ENCODE measurements at places on chromosomes 3 and 15.

DNA sequence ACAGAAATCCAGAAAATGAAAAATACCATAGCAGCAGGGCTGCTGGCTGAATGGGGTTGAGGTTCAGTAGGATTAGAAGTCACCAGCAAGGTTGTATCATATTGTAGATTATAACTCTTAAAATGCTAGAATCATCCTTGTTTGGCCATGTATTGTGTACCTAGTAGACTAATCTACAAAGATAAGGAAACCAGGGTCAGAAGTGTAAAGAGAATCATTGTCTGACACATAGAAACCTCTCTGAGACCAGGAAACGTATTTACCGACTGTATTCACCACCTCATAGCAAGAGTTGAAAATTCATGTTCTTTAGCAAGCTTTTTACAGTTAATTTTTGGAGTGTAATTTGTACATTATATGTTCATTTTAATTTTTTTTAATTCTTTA lies 168.8 kb downstream of the ECT2 start:
- no peak for DNase-seq

DNA sequence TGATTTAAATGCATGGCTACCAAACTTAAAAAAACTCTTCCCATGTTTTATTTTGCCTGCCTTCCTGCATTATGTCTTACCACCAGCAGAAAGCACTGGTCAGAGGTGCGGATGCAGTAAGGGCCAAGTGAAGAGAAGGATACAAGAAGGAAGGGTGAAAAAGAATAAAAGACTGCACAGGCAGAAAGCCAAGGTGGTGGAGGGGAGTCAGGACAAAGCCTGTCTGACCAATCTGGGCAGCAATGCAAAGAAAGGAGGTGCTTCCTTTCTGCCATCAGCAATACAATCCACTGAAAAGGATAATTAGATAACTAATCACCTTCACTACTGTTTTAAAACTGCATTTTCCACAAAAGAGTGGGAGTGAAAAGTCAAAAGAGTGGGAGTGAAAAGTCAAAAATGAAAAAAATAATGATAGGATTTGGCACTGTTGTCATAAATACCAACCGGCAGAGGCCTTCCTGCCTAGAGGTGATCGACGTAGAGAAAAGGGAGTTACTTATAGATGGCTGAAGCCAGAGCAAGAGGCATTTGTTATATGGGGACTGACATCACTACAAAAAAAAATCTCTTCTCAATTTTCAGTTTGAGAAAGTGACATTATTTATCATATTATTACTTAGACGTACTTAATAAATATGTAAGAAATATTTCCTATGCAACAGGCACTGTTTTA lies 385.3 kb downstream of the TBC1D5 start:
- no peak for DNase-seq

DNA sequence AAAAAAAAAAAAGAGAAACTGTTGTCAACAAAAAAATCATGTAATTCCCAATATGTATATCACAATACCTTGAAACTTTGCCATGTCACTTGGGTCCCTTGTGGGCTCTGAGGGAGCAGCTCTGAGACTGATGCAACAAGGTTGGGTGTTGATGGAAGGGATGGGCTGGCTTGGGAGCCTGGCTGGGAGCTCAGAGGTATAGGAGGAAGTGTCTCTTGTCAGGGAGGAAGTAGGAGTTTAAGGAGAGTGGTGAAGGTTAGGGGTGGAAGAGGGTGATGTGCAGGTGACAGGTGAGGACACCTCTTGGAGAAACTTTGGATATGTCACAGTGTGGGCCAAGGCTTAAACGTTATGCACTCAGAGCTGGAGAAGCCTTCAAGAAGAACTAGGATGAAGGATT lies 2.0 kb upstream of the TM6SF1 start:
- DNase-seq: no peak

- peak; percentile 70 for DNase-seq
Measured at GRCh38 chr3:14424711-14425580, 22.5 kb downstream of the SLC6A6 start.

DNA sequence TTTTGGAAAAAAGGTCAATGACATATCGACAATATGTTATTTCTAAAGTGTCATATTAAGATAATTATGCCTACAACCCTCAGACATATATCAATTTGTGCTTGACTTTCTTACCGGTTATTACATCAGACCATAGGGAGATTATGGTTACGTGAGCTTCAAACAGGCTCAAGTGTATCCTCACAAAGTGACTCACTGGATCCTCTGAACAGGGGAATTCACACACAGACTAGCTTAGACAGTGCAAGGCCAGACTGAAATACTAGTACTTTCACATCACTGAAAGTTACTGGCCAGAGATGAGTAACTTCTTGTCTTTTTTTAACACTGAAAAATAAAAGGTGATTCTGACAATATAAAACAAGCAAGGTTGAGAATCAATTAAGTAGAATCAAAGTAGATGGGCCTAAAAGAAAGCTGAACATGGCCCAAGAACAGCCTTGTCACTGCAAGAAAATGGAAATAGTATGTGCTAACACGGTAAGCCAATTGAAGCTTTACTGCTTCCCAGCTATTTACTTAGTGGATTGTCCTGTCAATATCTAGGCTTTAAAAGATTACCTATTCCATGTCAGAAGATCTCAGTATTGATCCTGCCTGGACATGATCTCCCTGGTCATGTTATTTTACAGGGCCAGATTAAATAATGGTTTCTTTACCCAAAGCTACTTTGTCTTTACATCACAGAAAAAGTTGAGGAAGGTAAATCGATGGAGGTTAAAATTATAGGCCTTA lies 848.6 kb downstream of the ROBO1 start:
- DNase-seq: no peak

GRCh38 chr3:11509173-11510000 lies 134.3 kb downstream of the VGLL4 start:
- DNase-seq: peak; percentile 21

DNA sequence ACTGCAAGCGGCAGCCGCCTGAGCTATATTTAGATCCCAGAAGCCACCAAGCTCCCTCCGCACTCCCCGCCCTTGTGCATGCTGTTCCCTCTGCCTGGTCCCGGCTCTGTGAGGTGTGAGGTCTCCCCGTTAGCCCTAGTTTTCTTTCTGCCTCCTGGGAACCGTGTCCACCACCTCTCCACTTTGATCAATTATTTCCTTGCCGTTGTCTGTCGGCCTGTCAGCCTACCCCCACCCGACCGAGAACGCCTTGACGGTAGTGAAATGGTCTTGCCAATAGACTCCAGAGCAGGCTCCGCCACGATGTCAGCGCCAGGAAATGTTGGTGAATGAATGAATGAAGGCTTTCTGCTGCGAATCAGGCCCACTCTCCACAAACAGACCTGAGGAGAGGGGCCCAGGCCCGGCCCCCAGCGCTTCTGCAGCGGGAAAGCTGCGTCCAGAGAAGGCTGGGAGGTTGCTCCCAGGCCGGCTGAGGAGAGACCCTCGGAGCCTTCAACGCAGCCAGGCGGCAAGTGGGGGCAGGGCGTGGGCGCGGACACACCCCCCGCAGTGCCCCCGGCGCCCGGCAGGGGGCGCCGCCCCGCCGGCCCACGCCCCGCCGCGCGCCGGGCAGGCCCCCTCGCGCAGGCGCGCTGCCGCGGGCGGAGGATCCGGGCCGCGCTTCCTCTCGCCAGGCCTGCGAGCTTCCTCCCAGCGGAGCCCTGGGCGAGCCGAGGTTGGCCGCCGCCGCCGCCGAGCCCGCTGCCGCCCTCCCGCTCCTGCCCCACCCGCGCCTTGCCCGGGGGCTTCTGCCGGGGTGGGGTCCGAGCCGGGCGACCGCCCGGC lies at the start of gene CSK:
Gene CSK, plus strand, starts transcription at position 650 of the 828 bp plus-strand sequence. CDS start 16,218 bp downstream, outside the sequence.
- no peak for DNase-seq

- no peak for DNase-seq
Measured at GRCh38 chr3:53181024-53181371, 20.0 kb downstream of the PRKCD start.

- no peak for DNase-seq
Measured at GRCh38 chr3:101077361-101078011, 84.3 kb upstream of the ABI3BP start.

DNA sequence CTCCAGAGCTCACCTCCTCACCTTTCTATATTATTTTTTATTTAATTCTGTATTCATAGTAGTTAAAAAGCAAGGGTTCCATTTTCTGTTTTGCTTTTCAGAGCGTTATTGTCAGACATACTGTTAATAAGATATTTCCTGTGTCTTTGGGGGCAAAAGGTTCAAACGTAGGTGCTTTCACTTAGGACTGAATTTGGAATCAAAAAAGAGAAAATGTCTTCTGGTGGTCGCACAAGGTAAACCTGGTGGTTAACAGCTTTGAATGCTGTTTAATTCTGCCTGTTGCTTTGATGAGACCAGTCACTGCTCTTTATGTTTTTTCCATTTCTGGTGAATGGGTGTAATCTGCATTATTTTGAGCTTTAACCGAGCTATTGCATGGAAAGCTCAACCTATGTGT lies 212.5 kb downstream of the TCF12 start:
- no peak for DNase-seq

DNA sequence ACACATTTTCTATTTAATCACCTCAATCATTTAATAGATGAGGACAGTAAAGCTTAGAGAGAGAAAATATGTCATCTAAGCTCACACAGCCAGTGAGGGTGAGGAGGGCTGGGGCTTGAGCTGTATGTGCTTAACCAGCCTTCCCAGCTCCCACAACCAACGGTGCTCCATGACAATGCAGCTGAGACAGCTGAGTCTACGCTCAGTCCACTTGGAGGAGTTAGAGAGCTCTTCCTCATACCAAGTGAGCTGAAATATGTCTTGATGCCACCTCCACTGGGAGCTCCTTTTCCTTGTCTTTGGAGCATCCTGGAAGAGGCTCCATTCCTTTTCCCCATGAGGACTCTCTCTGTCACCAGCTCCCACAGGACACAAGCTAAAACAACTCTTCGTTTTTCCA lies 9.3 kb downstream of the HOMER2 start:
- DNase-seq: no peak

- no peak for DNase-seq
Measured at GRCh38 chr3:11370191-11370590, 98.0 kb downstream of the ATG7 start.

GRCh38 chr3:59424268-59425010 lies 374.6 kb upstream of the CFAP20DC start:
- no peak for DNase-seq

DNA sequence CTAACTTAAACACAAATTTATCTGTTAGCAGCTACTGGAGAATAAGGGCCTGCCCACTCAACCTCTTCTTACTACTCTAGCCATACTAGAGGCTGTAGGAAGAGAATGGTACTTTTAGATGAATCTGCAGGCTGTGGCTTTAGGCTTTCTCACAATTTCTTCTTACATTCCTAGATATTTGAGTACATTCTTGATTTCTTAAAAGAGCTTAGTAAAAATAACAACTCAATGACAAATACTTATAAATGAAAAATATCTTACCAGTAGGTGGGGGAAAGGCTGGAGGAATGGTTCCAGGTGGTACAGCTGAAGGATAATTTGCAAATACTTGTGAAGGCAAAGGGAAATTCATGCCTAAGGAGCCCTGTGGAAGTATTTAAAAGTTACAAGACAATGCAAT lies 92.9 kb upstream of the GK5 start:
- no peak for DNase-seq

GRCh38 chr15:90675464-90675863 lies 41.7 kb upstream of the BLM start:
- no peak for DNase-seq

DNA sequence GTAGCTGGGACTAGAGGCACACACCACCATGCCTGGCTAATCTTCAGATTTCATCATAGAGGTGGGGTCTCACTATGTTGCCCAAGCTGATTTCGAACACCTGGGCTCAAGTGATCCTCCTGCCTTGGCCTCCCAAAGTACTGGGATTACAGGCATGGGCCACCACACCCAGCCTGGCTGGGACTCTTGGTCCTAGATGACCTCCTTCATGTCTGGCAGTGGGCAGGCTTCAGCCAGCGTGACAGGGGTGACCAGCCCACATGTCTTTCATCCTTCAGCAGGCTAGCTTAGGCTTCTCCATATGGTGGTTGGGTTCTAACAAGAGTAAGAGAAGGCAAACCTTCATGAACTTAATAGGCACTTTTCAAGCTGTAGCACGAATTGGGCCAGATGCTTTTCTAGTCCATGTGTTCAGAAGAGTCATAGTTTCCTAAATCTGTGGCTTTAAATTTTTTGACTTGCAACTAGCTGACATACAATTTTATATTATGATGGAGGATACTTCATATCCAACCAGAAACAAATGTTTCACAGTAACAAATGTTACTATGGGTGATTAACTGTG lies 7.6 kb downstream of the GPD1L start:
- DNase-seq: no peak

- no peak for DNase-seq
Measured at GRCh38 chr3:159825216-159825854, 163.3 kb upstream of the IL12A start.

- DNase-seq: no peak
Measured at GRCh38 chr15:98548139-98548971, 100.0 kb upstream of the IGF1R start.

DNA sequence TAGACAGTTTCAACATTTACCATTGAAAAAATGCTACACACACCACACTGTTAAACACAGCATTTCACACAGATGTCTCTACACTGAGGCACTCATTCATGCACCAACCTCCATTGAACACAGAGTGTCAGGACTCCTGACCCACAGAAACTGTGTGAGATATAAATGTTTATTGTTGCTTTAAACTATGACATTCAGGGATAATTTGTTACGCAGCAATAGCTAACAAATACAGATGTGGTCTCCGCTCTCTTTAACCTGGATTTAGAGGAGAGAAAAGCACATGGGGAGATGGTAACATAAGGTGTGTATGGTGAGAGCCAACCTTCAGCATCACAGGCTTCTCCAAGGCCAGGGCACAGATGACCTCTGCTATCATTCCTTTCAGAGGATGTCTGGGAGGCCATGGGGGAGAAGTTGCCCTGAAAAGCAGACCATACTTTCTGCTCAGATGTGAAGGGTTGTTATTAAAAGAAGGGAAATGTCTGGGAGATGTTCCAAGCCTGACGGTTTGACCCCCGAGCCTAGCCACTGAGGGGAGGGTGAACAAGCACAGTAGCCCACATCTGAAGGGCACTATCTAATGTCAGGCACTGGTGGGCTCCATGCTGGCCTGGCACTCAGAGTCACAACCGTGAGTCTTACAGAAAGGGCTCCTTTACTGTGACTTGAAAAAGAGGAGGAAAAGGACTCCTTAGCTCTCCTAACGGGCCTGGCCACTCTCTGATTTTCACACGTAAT lies 284.5 kb upstream of the TLE3 start:
- DNase-seq: no peak

GRCh38 chr3:46916278-46916677 lies 38.8 kb downstream of the PTH1R start:
- DNase-seq: no peak

- DNase-seq: no peak
Measured at GRCh38 chr3:140848666-140849065, 93.0 kb upstream of the SLC25A36 start.

DNA sequence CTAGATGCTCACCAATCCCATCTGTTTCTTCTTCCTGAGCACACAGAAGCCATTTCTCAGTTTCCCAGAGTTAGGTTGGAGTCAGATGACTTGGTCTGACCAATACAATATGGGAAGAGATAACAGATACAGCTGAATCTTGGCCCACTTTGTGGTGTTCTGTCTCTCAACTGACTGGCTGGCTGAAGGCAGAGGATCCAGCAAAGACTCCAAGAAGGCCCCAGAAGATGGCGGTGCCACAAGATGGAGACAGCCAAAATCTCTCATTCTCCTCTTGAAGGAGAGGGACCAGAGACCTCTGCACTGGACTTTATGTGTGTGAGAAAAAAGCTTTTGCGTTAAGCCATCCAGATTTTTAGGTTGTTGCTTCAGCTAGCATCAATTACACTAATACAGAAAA lies 8.2 kb upstream of the OXSR1 start:
- no peak for DNase-seq

- no peak for DNase-seq
Measured at GRCh38 chr3:102182162-102182561, 252.7 kb upstream of the ZPLD1 start.

- no peak for DNase-seq
Measured at GRCh38 chr3:129352045-129352444, 73.4 kb downstream of the HMCES start.

Data from NCI-H2029 treated with DMSO at 0.1 percent for 48 hours (cell line).